Naive thymus-derived CD8-positive, alpha-beta T cell (primary cell): ENCODE measurements at places on chromosomes 2 and 18.

GRCh38 chr18:41862921-41863320 is 92.1 kb upstream of the PIK3C3 start:
- no peak for DNase-seq

- no peak for DNase-seq
Observed at GRCh38 chr2:42545841-42546390, 22.5 kb upstream of the MTA3 start.

- DNase-seq: no peak
Observed at GRCh38 chr18:4405965-4406364, 49.1 kb downstream of the DLGAP1 start.

DNA sequence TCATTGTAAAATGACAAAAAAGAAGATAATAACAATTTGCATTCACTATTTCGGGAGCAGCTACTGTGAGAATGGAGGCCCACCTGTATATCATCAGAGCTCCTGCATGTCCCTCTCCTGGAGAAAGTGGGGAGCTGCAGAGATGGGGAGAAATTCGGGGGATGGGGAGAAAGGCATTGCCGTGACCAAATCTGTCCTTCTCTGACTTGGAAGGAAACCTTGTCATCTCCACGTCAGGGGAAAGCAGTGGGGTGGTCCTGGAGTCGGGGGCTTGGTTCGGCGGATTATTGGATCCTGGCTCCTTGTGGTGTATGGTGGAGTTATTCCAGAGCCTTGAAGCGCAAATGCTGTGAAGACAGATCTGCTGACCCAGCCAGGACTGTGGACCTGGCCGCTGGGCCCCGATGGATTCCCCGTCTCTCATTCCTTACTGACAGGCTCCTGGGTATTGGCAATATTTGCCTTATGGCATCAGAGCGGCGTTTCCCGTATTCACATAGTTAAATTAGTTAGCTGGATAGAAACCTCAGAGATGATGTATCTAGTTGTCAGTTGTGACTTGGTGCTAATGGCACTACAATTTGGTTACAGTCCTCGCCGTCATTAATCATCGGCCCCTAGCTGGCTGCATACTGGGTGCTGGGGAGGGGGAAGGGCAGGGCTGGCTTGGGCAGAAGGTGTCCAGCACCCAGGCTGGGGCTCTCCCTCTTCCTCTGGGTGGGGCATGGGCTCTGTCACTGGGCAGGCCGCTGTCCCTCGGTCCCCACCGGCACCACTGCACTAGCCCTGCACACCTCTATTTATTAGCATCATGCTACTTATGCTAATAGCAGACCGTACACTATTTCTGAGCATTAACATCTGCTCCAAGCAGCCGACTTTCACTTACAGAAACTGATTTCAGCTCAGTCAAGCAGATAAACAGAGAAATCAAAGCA is 31.7 kb downstream of the CELF4 start:
- no peak for DNase-seq

DNA sequence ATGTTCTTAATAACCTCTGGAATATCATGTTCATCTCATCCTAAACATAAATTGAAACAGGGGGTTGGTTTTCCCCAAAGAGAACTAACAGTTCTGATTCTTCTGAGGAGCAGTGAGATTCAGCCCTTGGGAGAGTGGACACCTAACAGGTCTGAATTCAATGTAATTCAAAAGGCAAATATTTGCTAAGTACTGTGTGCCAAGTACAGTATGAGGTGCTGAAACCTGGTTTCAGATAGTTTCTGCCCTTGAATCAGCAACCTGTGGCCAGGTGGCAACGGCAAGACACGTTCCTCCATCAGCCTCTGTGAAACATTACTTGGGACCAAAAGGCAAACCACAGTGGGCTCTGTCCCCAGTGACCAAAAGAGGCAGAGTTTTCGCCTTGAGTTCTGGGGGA is 1.3 kb downstream of the LRRC30 start:
- DNase-seq: no peak

GRCh38 chr2:173217116-173217840 is 137.4 kb upstream of the CDCA7 start:
- no peak for DNase-seq

DNA sequence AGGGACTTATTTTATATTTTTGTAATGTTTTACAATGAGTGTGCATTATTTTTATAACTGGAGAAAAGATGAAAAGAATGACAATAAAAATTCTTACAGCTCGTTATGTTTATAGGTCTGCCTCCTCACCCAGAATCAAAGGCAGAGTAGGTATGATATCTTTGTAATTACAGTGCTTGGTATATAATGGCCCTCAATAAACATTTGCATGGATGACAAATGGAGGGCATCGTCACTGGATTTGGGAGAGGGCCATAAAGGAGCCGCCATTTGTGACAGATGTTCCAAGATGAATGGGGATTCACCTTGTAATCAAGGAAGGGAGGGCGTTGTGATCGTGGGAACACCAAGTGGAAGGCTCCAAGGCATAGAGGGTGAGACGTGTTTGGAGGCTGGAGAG is 22.6 kb upstream of the GIGYF2 start:
- no peak for DNase-seq

GRCh38 chr18:48850822-48851598 is 99.8 kb downstream of the SMAD7 start:
- no peak for DNase-seq

DNA sequence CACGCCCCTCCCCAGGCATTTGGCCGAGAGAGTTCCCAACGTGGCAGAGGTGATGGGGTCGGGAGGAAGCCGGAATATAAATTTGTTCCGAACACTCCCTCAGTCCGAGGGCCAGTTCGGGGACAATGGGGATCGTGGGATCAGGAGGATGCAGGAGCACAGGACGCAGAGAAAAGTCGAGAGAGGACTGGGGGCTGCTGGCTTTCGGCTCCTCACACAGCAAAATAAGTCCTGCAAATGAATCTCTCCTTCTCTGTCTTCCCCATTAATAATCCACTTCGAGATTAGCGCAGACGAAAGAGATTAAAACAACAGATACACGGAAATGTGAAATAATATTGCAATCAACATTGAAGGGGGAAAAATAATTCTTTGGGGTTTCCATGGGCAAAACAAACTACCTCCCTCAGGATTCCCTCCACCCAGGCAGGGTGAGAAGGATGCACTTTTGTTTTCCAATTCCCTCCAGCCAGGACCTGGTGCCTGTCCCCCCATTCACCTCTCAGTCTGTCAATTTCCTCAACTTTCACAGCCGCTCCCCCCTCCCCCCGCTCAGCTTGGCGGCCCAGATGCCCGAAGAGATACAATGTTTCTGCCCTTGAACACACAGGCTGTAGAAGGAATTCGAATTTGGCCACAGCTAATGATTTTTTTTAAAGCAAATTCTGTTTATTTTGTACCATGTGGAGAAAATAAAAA is 3.1 kb upstream of the ZEB2 start:
- DNase-seq: no peak

- DNase-seq: peak; percentile 29
Observed at GRCh38 chr2:135997380-135997779, 12.0 kb upstream of the DARS1 start.

DNA sequence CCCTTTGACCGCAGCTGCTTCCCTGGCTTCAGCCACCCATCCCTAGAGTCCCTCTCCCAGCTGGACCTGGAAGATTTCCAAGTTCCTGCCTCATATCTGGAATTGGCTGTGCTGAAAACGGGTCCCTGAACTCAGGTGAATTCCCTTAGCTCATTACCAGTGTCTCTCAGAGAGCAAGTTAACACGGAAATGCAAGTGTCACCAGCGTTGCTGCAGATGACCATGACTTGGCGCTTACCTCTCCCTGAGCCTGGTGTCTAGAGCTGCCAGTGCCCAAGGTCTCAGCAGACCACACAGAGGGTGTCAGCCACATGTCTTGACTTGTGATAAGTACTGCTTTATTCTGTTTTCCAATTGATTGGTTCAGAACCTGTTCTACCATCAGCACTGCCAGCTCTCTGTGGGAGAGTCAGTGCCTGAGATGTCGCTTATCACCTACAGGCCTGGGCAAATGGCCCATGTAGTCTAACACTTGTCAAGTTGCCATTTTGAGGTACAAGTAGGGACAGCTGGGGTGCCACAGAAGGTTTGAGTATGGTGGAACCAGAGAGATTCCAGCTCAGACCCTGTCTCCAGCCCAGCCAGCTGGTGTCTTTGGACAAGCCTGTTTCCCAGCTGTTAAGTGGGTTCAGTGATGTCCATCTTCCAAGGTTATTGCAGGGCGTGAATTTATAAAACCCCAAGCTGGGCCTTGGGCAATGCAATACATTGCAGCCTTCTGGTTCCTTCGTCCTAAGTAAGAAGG is 48.7 kb downstream of the LYPD1 start:
- DNase-seq: no peak

DNA sequence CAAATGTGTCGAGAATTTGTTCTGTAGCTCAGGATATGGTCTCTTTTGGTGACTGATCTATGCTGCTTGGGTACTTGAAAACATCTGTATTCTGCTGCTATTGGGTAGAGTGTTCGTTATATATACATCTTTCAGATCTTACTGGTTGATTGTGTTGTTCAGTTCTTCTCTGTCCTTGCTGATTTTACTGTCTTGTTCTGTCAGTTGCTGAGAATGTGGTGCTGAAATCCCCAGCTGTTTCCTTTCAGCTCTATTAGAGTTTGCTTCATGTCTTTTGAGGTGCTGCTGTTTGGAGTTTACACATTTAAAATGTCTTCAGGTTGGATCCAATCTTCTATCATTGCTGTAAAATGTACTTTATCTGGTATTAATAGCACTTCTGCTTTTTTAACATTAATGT is 12.9 kb downstream of the BCL2L11 start:
- no peak for DNase-seq

DNA sequence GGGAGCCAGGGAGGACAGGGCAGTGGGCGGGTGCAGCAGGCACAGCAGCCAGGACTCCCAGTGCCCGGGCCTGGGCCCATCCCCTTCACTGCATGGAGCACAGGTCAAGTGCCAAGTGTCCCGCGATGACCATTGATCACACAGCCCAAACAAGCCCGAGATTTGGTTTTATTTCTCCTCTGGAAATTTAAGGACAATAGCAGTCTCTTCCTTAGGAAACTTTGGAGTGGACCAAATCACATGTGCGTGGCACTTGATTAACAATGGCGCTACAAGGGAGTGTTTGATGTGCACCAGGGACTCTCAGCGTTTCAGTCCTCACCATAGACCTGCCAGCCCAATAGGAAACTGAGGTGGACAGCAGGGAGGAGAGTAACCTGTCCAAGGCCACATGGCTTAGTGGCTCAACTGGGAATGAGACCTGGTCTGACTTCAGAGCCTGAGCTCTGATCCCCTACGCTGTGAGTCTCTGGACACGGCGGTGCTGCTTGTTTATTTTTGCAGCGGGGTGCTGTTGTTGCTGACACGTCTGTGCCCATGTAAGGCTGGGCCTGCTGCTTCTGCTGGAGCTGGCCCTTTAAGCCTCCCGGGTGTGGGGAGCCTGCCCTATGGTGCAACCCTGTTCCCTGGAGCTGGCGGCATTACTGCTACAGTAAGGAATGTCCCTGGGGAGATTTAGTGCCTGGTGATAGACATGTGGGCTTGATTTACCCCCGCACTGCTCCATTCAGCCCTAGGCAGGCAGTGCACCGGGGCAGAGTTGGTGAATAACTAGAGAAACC is 194.2 kb downstream of the INHBB start:
- no peak for DNase-seq

- no peak for DNase-seq
Observed at GRCh38 chr18:59228351-59228750, 8.4 kb downstream of the GRP start.

- DNase-seq: no peak
Observed at GRCh38 chr2:146229508-146230155, 1615.2 kb upstream of the ACVR2A start.

GRCh38 chr2:219643788-219644398 is 16.5 kb downstream of the SLC4A3 start:
- DNase-seq: no peak

- no peak for DNase-seq
Observed at GRCh38 chr2:31413862-31414550, 536 bp downstream of the XDH start.

DNA sequence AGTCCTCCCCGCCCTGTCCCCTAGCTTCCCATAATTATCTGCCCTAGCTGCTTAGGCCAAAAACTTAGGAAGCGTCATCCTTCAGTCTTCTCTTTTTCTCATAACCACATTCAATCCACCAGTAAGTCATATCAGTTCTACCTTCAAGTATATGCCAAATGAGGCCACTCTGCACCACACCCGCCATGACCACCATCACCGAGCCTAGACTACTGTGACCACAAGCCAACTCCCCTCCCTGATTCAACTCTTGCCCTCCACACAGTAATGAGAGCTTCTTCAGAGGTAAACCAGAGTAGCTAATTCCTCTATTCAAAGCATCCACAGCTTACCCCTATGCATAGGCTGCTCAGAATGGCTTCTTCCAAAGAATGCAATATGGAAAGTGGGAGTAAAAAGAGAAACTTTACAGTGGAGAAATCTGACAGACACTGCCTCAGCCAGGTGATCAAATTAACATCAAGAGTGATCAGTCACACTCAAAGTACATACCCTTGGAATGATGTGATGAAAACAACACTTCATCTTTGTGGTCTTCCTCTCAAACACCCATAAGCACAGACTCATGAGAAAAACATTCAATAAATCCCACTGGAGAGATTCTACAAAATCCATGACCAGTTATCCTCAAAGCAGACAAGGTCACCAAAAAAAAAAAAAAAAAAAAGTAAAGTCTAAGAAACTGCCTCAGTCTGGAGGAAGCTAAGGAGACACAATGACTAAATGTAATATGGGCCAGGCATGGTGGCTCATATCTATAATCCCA is 17.7 kb downstream of the MBOAT2 start:
- DNase-seq: no peak

GRCh38 chr2:181810823-181811695 is 80.5 kb upstream of the ITPRID2 start:
- DNase-seq: no peak

DNA sequence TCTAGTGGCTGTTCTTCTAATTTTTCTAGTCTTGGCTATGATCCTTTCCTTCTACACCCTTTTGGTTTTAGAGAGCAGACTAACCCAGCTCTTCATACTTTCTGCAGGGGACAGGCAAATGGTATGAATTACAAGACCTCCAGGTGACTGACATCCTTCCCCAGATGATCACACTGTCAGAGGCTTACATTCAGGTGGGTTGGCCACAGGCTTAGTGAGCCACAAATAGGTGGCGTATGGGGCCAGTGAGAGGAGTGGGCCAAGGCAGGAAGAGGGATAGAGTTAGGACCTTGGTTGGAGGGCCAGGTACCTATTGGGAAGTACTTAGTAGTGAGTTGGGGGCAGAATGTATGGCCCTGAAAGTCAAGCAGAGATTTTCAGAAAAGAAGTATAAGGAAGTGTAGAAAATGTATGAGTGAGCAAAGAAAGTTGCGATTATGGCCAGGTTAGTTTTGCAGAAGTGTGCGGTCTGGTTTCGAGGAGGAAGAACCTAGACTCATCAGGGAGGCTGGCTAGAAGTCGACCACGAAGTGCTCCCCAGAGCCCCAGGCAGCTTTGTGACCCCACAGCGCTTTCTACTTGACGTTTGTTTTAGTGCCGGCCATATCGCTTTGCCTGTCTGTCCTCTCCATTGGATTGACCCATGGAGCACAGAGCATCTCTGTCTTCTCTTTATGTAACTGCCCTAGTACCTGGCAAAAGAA is 20.0 kb downstream of the SFTPB start:
- DNase-seq: no peak

- DNase-seq: no peak
Observed at GRCh38 chr2:229282758-229283546, 11.9 kb upstream of the PID1 start.
